ENCODE measurements at places on chromosomes 11 and 22.

- DNase-seq: no peak
Measured at GRCh38 chr11:9643751-9644150, 20.1 kb upstream of the SWAP70 start.

GRCh38 chr22:45344334-45344733, 34.6 kb downstream of the FAM118A start:
- no peak for DNase-seq

DNA sequence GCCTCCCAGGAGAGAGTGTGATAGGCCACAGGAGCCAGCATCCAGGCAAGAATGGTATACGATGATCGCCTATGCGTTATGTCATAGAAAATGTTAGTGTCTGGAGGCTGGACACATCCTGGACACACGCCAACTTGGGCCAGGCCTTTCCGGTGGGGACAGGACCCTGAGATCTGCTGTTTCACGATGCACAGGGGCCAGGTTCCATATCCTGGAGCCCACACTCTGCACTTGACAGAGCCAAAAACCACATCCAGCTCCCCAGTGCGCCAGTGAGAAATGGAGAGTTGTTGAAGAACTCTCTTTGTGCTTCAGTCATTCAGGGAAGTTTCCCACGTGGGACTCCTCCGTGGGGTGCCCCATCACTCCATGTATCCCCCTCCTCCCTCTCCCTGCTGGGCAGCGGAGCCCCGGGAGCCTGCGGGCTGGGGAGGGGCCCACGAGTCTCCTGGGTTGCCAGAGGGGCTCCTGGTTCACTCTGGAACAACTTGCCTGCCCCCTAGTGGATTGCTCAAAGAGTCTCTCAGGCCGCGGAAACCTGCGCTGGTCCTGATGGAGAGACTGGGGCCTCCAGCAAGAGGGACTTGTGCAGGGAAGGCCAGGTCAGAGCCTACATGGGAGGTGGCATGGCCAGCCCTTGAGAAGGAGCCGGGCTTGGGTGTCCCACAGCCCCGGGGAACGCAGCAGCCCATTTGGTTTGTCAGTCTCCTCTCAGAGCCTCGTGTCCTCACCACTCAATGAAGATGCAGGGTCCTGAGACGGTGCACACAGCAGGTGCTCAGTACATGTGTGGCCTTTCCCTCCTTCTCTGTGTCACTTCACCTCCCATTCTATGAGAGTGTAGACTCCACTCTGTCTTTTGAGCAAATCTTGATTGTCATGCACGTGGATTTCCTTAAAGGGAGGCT, 10.2 kb upstream of the LRRC32 start:
- DNase-seq: peak; percentile 79

GRCh38 chr11:898143-898511, 12.5 kb downstream of the CHID1 start:
- no peak for DNase-seq

- no peak for DNase-seq
Measured at GRCh38 chr11:3969613-3970012, 114.1 kb downstream of the STIM1 start.

All from NCI-H510A treated with DMSO at 0.1 percent for 48 hours (cell line).